ENCODE measurements at places on chromosomes 12 and 14.

DNA sequence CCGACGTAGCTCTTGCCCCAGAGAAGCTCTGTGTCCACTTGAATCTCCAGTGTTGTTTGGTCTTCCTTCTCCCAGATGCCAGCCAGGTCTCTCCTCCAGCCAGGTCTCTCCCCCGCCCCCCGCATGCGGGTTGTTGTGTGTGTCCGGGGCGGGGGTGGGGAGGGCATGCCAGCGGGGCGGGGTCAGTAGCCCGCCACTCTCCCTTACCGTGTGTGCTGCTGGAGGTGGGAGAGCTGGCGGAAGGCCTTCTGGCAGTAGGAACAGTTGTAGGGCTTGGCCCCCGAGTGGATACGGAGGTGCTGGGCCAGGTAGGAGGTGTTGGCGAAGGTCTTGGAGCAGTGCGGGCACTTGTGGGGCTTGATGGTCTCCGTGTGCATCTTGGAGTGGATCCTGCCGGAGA lies 9.2 kb upstream of the ING4 start:
- no peak for DNase-seq

DNA sequence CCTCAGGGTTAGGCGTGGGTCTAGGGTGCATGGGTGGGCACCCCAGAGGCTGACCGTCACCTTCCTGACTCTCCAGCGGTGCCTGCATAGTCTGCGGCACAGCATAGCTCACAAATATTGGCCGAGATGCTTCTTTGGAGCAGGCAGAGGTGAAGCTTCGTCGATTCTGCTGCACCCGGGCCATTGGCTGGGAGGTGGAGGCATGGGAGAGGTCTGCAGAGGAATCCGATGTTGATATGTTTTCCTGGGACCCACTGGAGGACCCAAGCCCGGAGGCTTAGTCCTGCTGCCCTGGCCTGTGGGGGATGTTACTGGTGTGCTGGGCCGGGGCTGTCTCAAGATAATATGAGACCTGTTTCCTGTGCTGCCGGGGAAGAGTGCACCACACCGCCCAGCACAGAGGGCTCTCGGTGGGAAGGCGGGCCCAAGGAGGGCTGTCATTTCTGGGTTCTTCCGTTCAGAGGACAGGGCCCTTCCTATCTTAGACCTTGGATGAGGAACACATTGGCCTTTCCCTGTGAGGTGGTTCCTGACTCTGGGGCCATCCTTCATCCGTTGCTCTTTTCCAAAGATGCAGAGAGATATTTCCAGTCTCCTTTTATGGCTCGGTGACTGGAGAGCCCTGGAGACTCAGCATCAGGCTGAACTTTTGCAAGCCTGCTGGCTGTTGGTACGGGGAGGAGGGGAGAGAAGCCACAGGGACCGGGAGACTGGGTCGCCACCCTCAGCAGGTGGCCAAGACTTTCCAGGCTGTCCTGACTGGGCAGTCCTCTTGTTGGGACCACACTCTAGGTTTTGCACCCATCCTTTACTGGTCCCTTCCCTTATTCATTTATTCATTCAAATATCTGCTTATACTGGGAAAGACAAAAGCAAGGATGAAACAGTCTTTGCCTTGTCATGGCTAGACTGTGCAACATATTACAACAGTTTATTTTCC lies 143.5 kb downstream of the TSPAN9 start:
- no peak for DNase-seq

DNA sequence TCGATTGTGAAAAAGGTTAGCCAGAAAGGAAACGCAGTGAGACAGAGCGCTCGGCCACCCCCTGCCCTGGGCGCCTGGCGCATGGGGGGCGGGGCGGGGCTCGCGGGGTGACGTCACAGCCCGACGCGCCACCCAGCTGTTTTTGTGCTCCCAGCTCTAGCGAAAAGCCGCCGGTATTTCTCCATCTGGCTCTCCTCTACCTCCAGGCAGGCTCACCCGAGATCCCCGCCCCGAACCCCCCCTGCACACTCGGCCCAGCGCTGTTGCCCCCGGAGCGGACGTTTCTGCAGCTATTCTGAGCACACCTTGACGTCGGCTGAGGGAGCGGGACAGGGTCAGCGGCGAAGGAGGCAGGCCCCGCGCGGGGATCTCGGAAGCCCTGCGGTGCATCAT lies at the start of gene GABARAPL1:
TSS of gene GABARAPL1 (plus strand) at position 139 of the 393 bp plus-strand sequence. CDS start at position 392, 253 bp downstream.
- peak; percentile 84 for DNase-seq

- no peak for DNase-seq
Measured at GRCh38 chr14:103378038-103378854, 7.0 kb upstream of the MARK3 start.

DNA sequence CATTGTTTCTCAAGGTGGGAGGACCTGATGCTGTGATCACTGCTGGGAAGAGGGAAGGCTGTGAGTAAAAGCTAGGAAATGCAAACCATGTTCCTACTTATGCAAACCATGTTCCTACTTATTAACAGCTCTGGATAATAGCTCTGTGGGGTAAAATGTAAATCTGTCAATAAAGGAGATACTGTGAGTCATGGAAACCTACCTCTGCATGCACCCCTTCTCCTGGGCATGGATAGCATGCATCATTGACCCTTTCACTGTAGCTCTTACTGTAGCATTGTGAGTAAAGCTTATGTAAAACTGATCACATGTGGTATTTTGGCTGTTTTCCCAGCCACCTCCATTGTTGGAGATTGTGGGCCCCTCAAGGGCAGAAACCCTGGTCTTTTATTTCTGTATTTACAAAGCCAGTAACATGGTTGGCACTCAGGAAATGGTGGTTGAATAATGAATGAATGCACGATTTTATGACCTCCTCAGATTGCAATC lies 253.7 kb downstream of the GRIN2B start:
- DNase-seq: no peak

DNA sequence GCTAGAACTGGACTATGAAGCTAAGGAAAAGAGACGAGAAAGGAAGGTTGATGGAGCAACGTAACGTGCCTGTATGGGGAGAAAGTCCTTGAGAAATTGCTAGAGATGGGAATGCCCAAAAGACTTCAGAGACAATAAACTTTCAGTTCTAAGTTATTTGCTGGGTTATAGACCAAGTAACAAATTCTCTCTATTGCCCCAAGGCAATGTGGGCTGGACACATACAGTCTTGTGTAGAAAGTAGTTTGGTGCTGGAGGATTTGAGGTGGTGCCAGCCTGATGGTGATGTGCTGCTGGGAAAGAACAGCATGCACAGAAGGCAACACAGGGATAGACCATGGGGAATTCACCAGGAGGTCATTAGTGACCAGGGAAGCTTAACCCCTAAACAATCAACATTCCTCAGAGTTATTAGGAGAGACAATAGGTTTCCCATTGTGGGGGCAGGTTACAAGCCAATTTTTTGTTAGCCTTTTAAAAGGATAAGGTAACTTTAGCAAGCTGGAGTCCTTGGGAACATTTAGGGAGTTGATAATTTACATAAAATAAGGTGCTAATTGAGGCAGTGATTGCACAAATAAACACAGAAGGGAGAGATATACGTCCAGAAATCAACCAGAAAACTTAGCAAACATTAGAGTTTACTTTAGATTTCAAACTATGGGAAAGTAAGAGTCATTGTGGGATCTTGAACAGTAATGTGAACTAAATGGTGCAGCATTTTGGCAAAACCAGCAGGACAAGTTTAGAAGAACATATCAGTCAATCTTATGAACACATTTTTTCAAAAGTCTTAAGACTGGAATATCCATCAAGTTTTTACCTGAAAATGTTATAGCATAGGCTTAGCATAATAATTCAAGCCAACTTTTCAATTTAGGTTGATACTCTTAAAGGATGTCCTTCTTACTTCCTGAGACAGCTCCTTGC lies 61.4 kb downstream of the LMNTD1 start:
- DNase-seq: no peak

DNA sequence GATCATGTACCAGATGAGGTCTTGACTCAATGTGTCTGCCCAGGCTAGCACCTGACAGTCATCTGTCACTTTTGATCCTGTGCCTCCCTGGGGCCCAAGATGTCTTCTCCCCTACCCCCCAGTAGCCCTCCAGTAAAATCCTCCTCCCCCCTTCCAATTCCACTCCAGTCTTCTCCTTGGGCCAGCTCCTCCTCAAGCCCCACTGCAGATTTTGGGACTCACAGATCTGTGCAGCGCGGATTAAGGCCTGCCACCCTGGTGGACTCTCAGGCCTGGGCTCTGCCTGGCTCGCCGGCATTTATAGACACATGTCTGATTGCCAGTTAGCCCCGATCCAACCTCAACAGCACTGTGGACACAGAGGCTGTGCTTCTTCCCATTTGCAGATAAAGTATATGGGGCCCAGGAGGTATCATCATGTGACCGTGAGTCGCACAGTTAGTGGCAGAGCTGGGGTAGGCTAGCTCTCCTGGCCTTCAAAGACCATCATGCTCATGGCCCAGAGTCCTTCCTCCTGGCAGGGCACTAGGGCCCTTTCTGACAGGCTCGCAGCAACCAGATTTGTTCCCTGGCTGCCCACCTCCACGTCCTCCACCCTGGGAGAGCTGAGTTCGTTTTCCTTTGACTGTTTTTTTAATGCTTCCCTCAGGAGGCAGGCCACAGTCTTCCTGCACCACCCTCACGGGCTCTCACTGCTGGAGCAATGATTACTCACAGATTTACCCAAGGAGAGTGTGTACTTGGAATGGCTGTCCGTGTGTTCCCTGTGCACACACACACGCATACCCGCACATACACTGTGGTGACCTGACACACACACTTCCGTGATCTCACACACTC lies 98.3 kb upstream of the DIO3 start:
- DNase-seq: no peak

DNA sequence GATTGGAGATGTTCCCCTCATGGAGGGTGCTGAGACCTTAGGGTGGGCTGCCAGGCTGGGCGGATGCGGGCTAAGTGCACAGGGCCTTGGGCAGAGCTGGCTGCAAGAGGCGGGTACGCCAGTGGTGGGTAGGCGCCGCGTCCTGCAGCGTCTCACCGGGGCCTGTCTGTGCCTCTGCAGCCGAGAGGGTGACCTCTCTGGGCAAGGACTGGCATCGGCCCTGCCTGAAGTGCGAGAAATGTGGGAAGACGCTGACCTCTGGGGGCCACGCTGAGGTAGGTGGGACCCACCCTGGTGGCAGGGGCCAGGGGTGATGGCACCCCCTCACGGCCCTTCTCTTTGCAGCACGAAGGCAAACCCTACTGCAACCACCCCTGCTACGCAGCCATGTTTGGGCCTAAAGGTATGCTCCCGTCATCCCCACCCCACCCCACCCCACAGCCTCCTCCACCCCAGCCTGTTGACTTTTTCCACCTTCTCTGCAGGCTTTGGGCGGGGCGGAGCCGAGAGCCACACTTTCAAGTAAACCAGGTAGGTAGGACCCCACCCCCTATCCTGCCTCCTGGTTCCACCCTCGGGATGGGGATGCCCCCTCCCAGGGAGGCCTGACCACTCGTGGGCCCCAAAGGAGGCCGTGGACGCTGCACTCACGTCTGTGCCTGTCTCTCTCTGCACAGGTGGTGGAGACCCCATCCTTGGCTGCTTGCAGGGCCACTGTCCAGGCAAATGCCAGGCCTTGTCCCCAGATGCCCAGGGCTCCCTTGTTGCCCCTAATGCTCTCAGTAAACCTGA lies 1.5 kb downstream of the CRIP1 start:
- no peak for DNase-seq

DNA sequence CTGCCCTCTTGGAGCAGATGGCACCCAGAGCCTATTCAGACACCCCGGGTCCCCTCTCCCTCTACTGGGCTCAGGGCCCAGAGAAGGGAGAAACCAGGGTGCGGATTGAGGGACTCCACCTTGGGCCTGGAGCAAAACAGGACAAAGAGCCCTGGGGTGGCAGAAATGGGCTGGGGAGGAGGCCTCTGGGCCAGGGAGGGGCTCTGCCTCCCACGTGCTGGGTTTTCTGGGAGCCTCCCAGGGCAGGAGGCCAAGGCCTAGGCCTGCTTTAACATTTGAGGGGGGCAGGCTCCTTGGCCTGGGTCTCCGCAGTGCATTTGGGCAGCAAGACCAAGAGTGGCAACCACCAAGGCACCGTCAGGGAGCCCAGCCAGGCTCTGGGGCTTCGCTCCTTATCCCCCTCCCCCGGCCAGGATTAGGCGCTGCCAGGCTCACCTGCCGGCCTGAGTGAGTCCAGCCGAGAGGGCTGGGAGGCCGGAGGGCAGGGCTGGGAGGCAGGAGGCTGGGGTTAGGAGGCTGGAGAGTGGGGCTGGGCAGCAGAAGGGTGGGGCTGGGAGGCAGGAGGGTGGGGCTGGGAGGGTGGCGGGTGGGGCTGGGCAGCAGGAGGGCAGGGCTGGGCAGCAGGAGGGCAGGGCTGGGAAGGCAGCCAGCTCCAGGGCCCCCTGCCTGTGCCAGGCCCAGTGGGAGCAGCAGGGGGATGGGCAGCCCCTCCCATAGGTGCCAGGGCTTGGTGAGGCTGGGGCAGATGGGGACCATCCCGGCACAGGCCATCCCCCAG lies 101.8 kb upstream of the EIF5 start:
- DNase-seq: no peak

DNA sequence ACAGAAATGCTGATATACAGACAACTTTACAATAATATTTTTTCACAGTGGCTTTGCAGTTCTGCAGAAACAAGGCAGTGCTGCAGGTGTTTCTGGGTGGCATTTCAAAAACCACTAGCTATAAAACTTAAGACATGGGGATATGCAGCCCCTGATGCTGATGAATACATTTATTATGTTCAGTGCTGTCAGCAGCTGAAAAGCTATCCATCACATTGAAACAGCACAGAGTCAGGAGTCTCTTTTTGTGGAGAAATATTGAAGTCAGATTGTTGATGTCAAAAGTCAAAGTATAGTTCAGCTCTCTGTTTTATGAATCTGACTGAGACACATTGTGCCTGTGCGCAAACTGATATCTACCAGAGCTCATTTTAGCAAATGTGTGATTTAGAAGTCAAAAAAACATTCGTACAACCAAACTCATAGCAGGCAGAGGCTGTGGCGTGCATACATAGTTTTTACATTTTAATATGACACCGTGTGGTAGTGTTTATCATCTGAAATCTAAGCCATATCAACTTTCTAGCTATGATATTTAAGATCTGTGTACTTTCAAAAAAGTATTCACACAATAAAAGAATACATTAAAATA lies 467.6 kb downstream of the PRKD1 start:
- no peak for DNase-seq

DNA sequence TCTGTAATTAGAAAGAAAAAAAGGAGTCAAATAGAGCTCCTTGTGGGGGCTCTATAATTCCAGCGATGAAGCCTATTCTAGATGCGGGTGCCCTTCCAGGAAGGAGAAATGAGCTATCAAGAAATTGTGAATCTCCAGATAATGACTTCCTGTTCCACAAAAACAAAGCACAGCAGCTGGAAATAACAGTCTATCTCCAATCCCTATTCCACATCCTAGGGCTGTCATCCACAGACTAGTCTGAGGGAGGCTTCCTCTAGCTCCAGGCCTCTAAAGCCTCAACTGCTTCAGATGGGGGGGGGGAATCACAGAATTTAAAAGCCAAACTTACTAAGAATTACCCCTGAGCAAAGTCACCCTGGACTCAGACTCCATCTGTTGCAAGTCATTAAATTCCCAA lies 77.4 kb upstream of the GTF2A1 start:
- no peak for DNase-seq
